ENCODE measurements at places on chromosomes 2 and 18.

GRCh38 chr18:48670751-48671560 lies 132.1 kb downstream of the CTIF start:
- DNase-seq, result no peak

- no peak for DNase-seq
These were observed 114.7 kb downstream of the SH3RF3 start for GRCh38 chr2:109243526-109244303.

DNA sequence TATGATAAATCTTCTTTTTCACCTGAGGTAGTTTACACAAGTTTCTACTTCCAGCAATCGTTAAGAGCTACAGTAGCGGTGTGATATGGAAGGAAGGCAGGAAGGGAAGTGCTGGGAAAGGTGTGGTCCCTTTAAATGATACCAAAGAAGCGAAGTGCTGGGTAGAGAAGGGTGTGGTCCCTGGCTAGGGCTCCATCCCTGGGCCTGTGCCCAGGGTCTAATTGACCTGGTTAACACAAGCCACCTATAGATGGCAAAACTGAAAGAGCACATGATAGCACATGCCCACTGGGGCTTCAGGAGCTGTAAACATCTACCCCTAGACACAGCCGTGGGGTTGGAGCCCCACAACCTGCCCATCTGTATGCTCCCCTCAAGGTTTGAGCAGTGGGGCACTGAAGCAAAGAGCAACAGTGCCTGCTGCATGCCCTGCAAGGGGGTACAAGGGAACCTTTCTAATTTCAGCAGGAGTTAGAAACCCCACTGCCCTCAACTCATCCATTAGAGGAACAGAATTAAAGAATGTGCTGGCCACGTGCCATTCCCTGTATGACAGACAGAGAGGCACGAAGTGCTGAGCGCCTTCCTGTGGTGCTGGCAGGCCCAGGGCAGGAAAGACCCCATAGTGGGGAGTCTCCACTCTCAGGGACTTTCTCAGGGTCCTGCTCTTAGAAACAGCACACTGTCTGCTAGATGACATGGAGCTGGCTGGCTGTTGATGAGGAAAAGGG lies 153.1 kb upstream of the LMAN1 start:
- peak; percentile 29 for DNase-seq

GRCh38 chr2:227759411-227760118 lies 13.9 kb downstream of the SCYGR8 start:
- DNase-seq, result no peak

GRCh38 chr2:200352636-200353035 lies 46.1 kb downstream of the SPATS2L start:
- DNase-seq, result peak; percentile 64

DNA sequence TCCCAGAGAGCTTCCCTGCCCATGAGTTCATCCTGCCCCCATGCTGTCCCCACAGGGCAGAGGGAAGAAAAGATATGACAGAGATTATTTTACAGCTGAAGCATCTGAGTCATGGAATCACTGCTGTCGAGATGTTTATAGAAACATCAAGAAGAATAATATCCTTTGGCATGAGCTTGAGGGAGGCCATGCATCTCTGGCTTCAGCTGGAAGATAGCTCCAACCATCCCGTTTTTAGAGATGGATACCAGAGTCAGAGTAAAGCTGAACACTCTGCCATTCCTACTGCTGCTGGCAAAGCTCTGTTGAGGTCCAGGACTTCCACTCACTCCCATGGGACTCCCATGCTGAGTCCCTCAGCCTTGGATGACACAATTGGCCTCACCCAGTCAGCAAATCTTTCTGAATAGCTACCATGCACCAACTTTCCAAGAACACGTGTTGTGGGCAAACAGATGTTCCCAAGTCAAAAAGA lies 167.8 kb downstream of the TTC32 start:
- peak; percentile 82 for DNase-seq

- DNase-seq, result peak; percentile 62
These were observed 15.9 kb upstream of the CCDC85A start for GRCh38 chr2:56167616-56168562.

DNA sequence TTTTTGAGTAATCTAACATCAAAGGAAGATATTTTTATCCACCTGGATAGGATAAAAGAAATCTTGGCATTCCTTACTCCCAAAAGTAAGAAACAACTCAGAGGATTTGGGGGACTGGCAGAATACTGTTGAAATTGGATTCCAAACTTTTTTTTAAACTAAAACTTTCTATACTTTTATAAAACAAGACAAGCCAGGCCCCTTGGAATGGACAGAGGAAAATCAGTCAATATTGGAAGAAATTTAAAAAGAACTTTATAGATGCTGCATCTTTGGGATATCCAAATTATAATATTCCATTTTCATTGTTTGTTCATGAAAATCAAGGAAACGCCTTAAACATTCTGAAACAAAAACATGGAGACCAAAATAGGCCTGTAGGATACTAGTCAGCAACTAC lies 147.6 kb upstream of the PIEZO2 start:
- DNase-seq, result no peak

DNA sequence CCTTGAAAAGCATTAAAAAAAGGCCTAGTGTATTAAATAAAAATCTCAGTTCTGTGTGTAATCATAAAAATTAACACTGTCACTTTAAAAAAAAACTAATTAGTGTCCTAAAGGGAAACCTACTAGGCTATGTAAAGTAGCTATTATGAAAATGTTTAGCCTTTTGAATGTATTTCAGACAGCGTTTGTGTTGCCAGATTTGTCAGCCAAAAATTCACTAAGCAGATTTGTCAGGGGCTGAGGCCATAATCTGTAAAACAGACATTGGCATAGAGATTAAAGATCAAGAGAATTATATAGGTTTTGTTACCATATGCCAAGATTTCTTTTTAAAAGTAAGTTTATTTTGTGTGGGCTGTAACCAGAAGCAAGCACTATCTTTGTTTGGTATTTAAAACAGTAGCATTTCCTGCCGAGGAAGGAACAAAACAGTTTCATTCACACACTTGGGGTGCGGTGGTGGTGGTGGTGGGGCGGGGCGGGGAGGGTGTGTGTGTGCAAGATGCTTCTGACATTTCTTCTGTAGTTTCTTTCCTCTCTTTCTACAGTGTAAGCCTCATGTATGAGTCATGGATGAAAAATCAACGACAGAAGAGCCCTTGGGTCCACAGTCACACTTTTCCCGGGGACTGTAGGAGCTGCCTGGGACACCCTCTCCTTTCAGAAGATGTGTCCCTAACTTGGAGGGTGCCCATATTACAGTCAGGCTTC lies 328.5 kb upstream of the FANCL start:
- peak; percentile 41 for DNase-seq

DNA sequence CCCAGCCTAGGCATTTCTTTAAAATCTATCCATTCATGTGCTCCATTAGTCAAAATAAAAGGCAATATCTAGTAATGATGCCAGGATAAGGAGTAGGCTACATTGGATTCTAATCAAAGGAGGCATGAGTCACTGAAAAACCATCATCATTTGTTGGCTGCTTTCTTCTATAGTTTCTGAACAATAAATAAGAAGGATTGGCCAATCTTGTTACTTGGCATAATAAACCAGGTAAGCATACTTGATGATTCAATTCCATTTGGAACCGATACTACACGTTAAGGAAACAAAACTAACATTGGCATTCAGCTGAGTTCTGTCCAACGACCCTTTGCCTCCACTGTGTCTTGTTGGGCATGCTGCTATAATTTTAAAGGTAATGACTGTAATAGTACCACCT lies 27.2 kb downstream of the ATP8B1 start:
- DNase-seq, result peak; percentile 30

DNA sequence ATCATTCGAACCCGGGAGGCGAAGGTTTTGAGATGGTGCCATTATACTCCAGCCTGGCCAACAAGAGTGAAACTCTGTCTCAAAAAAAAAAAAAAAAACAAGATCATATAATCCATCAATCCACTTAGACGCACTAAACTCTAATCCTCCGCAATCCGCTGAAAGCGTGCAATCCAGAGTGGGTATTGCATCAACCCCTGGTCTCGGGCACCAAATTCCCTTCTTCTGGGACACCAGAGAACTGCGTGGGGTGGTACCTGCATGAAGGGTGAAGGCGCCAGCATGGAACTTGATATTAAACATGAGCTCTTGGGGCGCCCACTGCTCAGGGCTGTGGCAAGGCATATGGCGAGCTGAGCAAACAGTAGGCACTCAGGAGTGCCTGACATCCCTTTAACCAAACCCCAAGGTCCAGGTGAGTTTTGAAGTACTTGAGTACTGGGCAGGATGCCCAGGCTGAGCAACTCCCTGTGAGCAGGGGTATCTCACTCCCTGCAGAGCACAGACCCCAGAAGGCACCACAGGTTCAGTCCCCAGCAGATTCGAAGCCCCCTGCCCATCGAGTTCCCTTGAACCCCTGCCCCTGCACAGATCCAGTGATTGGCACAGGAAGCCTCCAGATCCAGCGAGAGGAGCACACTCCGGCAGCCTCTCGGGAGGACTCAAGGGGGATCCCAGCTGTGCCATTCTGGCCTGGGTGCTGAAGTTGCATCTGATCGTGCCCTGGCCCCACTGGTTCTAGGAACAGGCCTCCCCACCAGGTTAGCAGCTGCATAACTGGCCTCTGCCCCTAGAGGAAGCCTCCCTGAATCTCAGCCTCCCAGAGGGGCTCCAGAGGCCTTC lies 8.0 kb downstream of the ALPI start:
- no peak for DNase-seq

DNA sequence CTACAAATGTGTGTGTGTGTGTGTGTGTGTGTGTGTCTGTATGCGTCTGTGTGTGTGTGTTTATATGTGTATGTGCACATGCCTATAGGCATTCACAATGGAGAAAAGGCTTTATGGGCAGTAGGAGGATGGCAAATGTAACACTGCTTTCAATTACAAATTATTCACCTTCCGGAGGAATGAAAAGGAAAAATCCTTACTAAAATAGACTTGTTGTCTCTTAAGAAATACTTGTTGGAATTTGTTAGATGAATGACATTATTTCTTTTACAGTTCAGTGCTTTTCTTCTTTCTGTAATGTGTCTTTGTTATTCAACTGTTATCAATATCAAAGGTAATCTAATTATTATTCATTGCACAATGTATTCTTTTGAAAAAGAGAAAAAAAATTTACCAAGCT lies 874.3 kb downstream of the ERBB4 start:
- DNase-seq, result no peak

- DNase-seq, result no peak
These were observed 139.9 kb upstream of the EPAS1 start for GRCh38 chr2:46157072-46157965.

DNA sequence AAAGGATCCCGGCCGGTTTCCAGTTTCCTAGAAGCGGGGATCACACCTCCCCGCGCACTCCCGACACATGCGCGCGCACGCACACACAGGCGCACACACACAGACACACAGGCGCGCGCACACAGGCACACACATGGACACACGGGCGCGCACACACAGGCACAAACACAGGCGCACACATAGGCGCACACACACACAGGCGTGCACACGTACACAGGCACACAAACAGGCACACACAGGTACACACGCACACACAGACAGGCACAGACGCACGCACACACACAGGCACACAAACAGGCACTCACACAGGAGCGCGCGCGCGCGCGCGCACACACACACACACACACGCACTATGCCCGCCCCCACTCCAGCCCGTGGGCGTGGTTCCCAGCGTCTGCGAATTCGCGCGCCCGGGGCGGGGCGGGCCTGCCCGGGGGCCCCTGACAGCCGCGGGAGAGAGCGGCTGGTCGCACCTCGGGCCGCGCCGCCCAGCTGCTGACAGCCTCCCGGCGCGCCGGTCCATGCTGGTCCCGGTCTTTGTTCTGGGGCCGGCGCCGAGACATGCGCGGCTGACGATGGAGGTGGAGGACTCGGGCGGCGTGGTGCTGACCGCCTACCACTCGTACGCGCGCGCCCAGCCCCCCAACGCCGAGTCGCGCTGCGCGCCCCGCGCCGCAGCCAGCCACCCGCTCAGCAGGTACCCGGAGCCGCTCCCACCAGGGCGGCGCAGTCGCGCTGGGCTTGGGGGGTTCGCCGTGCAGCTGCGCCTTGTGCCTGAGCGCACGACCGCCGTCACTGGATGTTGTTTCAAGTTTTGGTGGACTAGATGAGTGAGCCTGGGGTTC lies at the start of gene ARHGAP28:
TSS of gene ARHGAP28 (plus strand) at position 470 of the 845 bp plus-strand sequence. CDS start at position 576, 106 bp downstream.
- DNase-seq, result peak; percentile 96

- DNase-seq, result no peak
These were observed 59.7 kb downstream of the MYO3B start for GRCh38 chr2:170237572-170238120.

GRCh38 chr2:9757501-9758264 lies 85.6 kb upstream of the TAF1B start:
- peak; percentile 74 for DNase-seq

DNA sequence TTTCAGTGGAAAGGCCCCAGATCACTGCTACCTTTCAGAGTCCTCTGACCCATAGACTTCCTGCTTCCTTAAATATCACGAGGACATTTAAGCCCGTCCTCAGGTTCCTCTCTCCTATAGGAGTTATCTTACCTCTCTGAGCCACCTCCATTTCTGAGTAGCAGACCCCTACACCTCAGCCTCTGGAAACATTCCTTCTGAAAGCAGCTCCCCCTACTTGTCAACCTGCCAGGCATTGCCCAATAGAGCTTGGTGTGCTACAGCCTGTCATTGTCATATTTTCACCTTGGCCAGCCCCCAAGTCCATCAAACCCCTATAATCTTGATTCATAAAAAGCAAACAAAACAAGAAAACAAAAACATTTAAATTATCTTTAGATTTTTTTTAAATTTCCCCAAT lies 717.9 kb upstream of the SLC8A1 start:
- DNase-seq, result no peak

DNA sequence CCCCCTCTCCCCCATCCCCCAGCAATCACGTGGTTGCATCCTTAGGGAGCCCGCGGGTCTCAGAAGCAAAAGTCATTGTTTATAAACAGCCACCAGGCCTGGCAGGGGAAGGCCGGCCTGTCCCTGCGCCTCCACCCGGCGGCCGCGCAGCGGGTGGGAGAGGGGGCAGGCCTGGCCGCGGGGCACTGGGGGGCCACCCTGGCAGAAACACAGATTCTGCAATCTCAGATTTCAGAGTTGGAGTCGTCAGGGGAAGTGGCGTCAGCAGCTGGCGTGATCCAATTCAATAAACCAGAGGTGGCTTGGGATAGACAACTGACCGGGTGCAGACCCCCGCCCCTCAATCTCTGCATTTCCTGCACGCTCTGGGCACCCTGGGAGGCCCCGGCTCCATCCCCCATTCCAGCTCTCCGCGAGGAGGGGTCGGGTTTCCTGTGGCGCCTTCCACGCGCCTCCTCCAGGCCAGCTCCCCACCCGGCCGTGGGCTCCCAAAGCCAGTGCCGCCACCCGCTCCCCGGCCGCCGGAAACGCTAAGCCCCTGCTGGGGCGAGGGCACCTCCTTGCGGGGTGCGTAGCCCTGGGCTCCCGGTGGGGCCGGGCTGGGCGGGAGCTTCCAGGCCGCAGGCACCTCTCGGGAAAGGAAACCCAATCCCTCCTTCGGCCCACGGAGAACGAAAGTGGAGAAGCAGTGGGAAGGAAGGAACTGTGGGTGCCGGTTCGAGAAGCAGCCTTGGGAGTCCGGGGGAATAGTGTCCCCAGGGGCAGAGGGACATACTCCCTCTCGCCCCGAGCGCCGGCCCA lies 1.1 kb downstream of the BIN1 start:
- peak; percentile 69 for DNase-seq
